CD4-positive, alpha-beta T cell treated with Interleukin-4 for 1 hour (primary cell): ENCODE measurements at places on chromosomes 3 and 15.
A peak's percentile ranks its signal among the peaks of the same experiment; 100 is the strongest.

DNA sequence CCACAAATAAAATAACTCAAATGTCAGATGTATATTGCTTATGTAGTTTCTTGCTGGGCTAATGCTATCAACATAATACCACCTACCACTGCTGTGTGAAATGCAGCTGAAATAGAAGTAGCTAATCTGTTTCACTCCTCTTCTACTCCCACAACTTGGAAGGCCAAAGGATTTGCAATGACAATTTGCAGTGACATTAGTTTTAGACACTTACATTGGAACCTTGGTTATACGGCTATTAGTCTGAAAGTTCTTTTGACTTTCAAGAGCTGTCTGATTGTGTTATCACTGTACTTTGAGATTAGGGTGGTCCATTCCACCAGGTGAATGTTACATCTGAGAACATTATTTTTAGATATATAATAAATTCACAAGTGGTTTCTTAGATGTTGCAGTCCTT is 33.5 kb downstream of the COPS2 start:
- no peak for DNase-seq

DNA sequence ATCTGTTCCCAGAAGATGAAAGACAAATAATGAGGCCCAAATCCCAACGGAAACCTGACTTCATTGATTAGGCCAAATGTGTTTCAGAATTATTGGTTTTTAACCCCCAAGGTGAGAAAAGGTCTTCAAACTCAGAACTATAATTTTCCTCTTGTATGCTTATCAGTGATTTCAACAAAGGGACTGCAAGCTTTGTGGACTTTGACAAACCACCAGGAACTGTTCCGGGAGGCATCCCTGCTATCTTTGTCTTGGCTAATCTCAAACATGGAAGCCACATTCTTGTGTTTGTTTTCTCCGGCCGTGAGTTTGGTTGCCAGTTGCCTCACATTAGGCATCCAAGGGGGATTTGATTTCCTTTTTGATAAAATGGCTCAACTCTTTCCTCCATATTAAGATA is 19.5 kb downstream of the ARHGEF3 start:
- no peak for DNase-seq

- DNase-seq, result no peak
Measured at GRCh38 chr15:87826119-87826747, 430.3 kb downstream of the NTRK3 start.

DNA sequence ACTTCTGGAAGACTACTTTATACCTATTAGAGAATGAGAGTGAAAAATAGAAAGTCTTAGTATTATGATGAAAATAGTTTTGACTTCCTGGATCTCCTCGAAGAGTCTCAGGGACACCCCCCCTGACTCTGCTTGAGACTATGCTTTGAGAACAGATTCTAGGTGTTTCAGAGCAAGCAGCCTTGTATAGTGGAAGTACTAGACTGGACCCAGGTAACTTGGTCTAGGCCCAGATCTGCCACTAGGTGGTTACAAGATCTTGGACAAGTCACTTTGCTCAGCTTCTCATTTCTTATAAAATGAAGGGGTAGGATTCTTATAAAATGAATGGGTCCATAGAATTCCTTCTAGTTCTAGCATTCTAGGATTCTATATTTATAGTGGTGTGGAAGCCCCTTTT is 9.1 kb downstream of the ABHD5 start:
- no peak for DNase-seq

GRCh38 chr3:50671331-50671730 is 3.4 kb upstream of the DOCK3 start:
- no peak for DNase-seq

- no peak for DNase-seq
Measured at GRCh38 chr3:125602752-125603649, 7.7 kb upstream of the OSBPL11 start.

DNA sequence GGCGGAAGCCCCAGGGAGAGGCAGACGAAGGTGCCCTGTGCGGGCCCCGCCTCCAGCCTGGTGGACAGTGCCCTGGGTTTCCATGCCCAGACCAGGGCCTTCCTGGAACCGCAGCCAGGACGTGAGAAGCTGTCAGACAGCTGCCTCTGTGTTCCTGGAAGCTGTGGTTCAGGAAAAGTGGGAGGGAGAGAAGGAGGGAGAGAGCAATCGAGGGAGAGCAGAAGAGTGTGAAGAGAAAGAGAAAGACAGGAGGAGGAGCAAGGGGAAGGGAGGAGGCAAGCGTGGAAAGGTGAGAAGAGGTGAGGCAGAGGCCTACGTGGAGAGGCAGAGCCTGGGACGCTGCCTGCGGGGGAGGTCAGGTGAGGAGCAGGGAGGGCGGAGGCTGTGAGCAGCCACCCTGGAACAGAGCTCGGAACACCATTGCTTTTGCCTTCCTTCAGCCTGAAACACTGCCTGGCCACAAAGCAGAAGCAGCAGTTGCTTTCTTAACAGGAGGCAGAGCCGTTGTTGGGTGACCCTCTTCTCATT is 18.6 kb downstream of the ZDHHC19 start:
- no peak for DNase-seq

- no peak for DNase-seq
Measured at GRCh38 chr3:27043328-27043955, 325.7 kb downstream of the NEK10 start.

- DNase-seq, result no peak
Measured at GRCh38 chr3:197942956-197943556, 6.9 kb upstream of the RPL35A start.

DNA sequence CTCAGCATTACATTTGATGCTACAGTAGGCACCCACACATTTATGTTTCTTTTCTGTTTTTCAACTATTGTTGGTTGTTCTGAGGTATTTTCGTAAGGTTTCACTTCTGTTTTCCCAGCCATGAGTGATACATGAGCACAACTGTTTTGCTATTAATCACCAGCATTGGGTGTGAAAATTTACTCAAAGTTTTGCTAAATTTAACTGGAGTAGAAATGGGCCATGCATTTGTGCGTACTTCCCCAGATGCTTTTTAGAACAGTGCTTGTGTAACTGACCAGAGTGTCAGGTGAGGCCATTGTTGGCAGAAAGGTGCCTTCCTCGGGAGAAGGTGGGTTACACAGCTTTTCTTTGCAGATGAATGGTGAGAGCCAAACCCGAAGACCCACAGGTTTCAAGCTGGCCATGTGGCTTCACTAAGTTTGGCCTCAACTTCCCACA is 70.4 kb downstream of the ST6GAL1 start:
- DNase-seq, result peak; percentile 49

DNA sequence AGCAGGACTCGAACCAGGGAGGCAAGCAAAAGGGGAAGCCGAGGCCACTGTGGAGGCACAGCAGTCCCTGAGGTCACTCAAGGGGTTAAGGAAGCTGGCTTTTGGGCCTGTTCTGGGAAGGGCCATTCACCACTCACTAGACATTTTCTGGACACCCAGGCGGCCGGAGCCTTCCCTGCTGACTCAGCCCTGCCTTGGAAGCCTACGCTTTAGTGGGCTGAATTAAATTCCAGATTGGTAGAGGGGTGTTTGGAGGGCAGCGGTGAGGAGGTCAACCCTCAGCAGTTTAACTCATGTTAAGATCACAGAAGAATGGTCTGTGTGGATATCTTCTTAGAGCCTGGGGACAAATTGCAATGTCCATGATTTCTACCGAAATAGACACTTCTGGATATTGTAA is 152.8 kb downstream of the GABRG3 start:
- DNase-seq, result no peak

GRCh38 chr3:53495520-53496391 is 1.3 kb downstream of the CACNA1D start:
- no peak for DNase-seq

- DNase-seq, result no peak
Measured at GRCh38 chr15:61364871-61365270, 135.8 kb upstream of the RORA start.

GRCh38 chr3:195209847-195210265 is 61.1 kb downstream of the XXYLT1 start:
- DNase-seq, result no peak

GRCh38 chr3:36843065-36844051 is 79.0 kb upstream of the DCLK3 start:
- peak; percentile 34 for DNase-seq

- peak; percentile 68 for DNase-seq
Measured at GRCh38 chr3:32143849-32144757, 37.7 kb downstream of the GPD1L start.

GRCh38 chr3:40047406-40047805 is 238.0 kb downstream of the MYRIP start:
- no peak for DNase-seq

GRCh38 chr15:88504445-88504844 is 36.9 kb downstream of the MRPS11 start:
- DNase-seq, result no peak

DNA sequence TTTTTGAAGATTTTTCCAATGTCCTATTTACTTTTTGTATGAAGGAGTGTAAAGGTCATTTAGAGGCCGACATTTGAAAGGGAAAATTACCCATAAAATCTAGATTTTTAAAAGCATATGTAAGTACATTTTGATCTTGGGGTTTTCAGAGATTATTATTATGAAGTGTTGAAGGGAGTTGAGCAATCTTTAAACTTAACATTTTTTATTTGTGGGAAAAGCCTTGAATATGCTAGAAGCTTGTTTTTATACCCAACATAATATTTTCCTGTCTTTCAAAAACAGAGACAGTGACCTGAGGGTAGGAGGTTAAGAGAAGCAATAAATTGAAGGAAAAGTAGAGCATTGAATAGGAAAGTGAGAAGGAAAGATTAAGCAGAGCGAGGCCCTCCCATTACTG is 85.7 kb downstream of the SLMAP start:
- no peak for DNase-seq

DNA sequence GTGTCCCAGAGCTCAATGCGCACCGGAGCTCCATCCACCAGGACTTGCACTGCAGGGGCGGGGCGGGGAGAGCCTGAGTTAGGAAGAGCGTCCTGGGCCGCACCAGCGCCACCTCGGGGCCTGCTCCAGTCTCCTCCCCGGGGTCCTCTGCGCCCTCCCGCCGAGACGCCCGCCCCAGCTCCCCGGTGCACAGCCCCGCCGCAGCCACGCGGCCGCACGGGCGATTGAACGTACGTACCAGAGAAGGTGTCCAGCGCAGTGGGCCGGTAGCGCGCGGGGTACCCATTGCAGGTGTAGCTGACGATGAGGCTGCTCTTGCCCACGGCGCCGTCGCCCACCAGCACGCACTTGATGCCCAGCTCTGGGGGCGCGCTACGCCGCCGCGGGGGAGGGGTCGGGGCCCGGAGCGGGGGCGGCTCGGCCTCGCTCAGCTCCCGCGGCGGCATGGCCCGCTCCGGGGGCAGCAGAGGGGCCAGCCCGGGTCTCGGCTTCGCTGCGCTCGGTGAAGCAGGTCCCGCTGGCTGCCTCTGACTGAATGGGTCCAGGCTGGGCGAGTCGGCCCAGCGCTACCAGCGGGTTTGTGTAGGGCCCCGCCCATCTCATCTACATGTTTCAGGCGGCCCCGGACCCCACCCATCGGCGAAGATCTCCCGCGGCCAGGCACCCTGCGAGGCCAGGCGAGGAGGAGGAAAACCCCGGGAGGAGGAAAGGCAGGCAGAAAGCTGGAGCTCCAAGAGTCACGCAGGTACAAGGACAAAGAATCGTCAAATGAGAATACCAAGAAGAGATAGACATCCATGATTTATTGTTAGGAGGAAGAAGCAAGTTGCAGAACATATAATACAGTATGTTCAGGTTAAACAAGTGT is at the start of gene RHOV:
TSS of gene RHOV (minus strand) at position 541 of the 868 bp plus-strand sequence. CDS start at position 446, 95 bp downstream.
- DNase-seq, result peak; percentile 50

DNA sequence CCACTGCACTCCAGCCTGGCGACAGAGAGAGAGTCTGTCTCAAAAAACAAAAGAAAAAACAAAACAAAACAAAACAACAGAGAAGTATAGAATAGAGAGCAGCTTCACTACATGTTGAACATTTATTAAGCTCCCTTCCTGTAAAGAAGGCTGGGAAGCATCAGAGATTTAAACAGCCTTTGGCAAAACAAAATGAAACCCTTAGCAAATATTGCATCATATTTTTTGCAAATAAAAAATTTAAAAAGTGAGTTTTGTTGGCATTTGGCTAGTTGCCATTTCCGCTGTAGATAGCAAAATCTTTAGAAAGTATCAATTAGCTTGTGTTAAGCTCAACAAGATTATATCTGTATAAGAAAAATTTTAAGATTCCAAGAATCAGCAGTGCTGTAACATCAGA is 151.2 kb downstream of the SERPINI1 start:
- DNase-seq, result no peak

DNA sequence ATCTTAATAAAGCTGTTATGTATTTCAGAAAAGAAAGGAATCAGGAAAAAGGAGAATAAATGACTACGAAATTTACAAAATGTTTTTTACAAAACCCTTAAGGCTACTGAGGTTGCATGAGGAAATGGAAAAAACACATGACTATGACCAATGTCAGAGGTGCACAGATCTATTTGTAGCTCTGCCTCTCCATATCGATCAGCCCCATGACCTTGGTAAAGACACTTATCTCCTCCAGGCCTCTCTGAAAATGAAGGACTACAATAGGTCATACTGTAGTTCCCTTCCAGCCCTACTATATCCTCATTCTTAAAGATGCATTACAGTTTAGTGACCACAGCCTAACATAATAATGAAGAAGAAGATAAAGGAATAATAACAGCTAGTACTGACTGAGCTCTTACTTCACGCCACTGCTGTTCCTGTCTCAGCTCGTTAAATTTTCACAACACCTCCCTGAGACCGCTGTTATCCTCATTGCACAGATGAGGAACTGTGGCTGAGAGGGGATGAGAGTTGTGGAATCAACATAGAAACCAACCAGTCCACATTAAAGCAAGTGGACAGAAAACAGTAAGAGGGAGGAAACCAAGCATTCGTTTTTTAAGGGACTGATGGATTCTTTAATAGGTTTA is 163.2 kb downstream of the MAGI1 start:
- DNase-seq, result no peak

- no peak for DNase-seq
Measured at GRCh38 chr3:39130693-39131265, 22.6 kb downstream of the CSRNP1 start.

- no peak for DNase-seq
Measured at GRCh38 chr15:65330934-65331645, 26.6 kb downstream of the RNU5B-1 start.

DNA sequence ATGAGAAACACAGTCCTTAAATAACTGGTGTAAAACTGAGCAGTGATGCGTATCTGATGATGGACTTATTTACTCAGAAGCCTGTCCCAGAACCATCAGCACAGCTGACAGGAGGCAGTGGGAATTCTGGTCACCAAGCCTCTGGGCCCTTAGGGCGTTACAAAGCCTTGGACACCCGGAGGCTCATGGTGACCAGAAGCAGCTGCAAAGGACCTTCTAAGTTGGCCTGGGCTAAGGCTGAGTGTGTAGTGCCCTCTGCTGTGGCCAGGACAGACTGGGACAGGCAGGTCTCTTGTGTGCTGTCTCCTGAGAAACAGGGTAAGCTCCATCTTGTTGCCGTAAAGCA is 168.9 kb downstream of the ATP10A start:
- no peak for DNase-seq

DNA sequence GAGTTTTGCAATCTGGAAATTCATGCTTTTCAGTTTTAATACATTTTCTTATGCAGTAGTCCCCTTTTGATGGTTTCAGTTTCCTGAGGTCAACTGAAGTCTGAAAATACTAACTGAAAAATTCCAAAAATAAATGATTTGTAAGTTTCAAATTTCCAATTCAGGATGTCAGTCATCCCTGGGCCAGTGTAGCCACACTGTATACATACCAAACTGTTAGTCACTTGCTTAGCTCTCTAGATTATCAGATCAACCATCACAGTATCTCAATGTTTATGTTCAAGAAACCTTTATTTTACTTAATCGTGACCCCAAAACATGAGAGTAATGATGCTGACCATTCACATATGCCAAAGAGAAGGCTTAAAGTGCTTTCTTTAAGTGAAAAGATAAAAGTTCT is 715.5 kb downstream of the GBE1 start:
- no peak for DNase-seq

- no peak for DNase-seq
Measured at GRCh38 chr3:45024542-45025255, 1.4 kb upstream of the CLEC3B start.
